ENCODE measurements at places on chromosomes 5 and 9.

DNA sequence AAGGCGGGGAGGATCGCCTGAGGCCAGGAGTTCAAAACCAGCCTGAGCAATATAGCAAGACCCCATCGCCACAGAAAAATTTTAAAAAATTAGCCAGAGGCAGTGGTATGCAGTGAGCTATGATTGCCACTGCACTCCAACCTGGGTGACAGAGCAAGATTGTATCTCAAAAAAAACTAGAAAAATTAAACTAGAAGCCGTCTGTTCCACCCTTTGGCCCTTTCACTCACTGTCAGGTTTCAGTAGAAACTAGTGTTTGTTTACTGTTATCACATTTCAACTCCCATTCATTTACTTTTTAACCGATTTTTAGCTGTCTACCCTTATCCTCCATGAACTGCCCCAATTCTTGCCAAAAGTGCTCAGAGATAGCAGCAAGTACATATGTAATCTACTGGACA, 8.3 kb downstream of the UGCG start:
- no peak for DNase-seq

- DNase-seq: no peak
Observed at GRCh38 chr9:31415164-31415563, 969.3 kb upstream of the ACO1 start.

GRCh38 chr5:43041669-43042175, 1.6 kb upstream of the ANXA2R start:
- no peak for DNase-seq

- DNase-seq: no peak
Observed at GRCh38 chr9:73219985-73220626, 68.4 kb downstream of the ANXA1 start.

DNA sequence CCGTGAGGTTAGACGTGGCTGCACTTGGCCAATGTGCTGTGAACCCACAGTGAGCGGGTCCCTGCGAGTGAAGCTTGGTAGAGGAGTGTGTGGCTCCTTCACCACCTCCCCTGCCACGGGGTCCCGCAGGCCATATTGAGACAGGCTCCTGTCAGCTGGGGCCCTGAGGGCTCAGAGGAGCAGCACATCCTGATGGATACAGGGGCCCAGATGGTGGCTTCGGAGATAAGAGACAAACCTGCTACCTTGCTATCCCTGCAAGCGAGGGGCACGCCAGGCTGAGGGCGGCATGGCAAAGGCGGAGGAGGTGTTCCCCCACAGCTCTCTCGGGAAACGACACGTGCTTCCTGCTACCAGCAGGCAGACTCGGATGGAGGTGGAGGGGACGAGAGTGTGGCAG, 33.1 kb downstream of the SLC6A3 start:
- DNase-seq: no peak

DNA sequence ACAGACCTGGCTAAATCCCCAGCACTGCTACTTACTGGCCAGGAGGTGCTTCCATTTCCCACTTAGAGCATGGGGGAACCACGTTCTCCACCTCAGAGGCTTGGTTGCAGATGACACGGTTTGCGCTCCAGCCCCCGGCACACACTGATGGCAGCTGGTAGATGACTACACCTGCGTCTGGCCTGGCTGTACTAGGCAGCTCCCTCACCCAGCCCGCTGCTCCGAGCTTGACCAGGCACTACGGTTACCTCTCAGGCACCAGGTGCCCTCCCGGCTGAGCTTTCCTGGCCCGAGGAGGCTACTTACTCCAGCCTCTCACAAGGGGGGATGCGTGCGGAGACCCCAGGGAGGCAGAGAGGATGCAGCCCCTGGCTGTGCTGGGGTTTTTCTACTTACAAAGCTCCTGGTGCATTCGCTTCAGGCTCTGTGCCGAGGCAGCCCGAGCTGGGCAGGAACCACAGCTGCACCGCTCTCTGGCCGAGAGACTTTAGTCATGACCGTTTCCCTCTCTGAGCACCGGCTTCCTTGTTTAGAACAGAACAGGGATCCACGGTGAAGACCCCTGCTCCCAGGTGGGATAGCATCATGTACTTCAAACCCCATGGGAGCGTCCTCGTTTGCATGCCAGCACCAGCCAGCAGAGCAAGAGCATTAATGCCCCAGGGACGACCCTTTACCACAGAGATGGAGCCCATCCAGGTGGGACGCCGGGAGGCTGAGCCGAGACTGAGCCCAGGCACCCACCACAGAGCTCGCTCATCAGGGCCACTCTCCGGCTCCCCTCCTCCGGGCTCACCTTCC, 7.6 kb upstream of the GBGT1 start:
- no peak for DNase-seq

DNA sequence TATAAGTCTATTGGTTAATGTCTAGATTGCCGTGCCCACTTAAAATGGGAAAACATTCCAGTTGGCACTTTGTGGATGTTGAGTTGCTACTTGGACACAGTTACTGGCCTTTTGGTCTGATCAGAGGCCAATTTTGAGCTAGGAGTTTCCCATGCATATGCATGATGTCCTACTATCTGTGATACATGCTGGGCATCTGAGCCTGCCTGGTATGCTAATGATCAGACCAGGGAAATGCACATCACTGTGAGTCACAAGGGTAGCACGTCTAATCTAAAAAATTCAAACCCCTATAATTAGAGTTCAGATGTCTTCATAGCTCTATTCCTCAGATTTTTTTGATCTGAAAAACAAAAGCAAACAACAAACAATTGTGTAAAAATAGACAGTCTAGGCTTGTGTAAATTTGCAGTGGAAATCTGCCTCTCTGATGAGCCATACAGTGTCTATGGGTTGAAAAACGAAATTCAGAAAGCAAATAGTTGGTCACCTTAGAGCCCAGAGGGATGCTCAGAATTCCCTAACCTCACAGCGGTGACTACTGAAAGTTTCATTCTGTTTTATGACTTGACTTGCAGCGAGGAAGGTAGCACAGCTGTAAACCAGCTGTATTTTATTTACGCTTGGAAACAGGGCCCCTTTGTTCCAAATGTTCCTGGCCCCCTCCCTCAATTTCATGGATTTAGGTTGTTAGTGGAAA, 37.3 kb downstream of the PALM2AKAP2 start:
- DNase-seq: no peak

- DNase-seq: no peak
Observed at GRCh38 chr9:121558473-121558872, 58.8 kb upstream of the GGTA1 start.

- DNase-seq: no peak
Observed at GRCh38 chr5:181134259-181134658, 3.3 kb upstream of the OR2V1 start.

GRCh38 chr9:77556396-77556795, 91.7 kb downstream of the GNA14 start:
- no peak for DNase-seq

DNA sequence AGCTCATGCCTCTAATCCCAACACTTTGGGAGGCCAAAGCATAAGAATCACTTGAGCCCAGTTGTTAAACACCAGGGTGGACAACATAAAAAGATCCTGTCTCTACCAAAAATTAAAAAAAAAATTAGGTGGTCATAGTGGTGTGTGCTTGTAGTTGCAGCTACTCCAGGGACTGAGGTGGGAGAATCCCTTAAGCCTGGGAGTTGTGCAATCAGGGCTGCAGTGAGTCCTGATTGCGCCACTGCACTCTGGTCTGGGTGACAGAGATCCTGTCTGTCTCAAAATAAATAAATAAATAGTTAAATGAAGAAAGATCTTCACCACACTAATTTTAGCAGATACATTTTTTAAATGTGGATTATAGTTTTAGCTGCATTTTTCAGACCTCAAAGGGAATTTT, 433.2 kb downstream of the MAT2B start:
- no peak for DNase-seq

DNA sequence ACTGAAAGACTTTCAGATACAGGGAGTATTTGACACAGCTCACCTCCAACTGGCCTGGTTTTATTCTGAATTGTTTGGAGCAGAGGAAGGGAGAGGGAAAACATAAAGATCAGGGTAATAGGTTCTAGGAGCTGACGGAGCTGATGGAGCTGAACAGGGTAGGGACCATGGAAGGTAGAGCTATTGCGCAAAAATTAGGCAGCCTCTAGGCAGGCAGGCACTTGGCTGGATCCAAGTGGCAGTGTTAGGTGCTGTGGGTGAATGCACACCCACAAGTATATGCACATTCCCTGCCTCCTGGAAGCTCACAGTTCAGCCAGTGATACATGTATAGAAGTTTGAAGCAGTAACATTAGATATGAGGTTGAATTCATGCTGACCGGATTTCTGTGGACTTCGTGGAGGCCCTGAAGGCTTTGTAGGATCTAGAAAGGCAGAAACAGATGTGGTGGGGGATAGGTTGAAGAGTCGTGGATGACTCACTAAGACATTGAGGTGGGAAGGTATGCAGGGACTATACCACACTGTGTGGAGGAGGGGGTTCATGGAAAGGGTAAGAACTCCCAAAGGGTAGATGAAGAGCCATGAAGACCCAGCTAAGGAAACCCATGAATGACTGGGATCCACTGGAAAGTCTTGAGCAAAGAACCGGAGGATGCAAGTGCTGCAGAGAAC, 50.8 kb downstream of the WWC1 start:
- no peak for DNase-seq

DNA sequence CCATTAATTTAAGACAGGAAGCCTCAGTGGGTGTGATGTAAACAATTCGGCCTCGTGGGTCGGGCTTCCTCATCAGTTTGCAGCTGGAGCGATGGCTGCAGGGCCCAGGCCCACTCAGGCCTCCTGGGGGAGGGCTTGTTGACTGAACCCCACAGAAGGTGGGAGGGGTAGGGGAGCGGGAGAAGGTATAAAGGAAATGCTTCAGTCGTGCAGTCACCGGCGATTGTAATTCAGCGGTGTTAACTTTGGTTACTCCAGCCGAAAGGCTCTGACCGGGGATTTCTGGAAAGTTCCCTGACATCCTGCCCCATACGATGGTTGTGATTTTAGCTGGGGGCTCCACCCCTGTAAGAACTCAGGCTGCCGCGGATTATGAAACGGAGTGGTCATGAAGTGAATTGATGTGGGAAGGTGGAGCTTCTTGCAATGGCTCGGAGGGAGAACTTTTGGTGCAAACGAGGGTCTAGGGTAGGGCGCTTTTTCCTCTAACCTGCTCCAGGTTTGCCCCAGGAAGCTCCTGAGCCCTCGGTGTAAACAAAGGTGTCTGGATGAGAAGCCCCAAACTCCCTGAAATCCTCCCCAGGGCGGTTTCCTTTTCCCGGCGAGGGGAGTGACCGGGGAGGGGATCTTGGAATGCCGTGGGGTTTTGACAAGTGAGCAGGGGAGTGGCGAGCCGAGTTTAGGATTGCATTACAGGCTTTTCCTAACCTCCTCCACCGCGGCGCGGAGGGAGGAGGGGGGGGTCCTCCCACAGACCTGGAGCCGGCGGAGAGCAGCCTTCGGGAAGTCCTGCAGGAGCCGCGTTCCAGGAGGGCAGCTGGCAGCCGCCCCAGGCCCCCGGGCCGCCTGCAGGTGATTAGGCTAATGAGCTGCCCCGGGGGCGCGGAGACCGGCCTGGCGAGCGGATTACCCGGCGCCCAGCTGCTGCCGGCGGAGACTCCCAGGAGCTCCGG, 215.5 kb downstream of the PDZD2 start:
- no peak for DNase-seq

DNA sequence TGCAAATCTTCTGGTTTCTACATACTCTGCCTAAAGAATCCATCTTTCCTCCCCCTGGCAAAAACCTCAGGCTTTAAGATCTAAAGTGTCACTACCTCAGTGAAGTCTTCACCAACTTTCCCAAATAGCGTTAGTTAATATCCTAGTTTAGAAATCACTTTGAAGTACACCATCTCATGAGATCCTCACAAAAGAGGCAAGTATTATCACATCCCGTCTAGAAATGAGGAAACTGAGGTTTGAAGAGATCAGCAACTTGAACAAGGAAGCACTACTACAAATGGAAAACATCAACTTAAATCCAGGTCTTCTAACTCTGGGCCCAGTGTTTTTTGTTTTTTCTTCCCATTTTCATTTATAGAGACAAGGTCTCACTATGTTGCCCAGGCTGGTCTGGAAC, 4.6 kb downstream of the AP3B1 start:
- no peak for DNase-seq

- DNase-seq: no peak
Observed at GRCh38 chr5:174617285-174617684, 107.1 kb upstream of the MSX2 start.

GRCh38 chr5:143177263-143177983, 226.1 kb downstream of the NR3C1 start:
- DNase-seq: no peak

GRCh38 chr5:11904265-11904906, at the start of gene CTNND2:
TSS of gene CTNND2 (minus strand) at chr5:11904446. CDS start at chr5:11903853, 593 bp downstream.
- DNase-seq: no peak

GRCh38 chr5:38848637-38849036, 2.8 kb downstream of the OSMR start:
- DNase-seq: no peak

GRCh38 chr5:41094871-41095270, 23.7 kb upstream of the MROH2B start:
- no peak for DNase-seq

GRCh38 chr9:103407260-103407659, 412.1 kb downstream of the CYLC2 start:
- no peak for DNase-seq

GRCh38 chr5:68932830-68933434, 160.9 kb upstream of the SLC30A5 start:
- DNase-seq: no peak

DNA sequence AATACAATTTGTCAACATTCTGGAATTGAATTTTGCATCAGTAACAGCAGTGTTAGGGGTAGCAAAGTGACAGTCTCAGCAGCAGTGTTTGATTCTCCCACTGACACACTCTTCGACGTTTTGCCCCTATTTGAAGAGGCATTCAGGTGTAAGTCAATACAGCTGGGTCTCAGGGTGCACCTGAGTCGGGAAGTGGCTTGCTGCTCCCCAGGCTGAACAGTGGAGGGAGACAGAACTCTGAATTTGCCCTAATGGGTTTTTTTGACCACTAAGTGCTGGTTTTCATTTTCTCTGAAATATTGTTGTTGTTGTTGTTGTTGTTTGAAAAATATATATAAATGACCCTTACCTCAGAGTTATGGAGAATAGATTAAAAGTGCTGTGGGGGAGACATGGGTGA, 223.2 kb downstream of the TLR4 start:
- DNase-seq: no peak

GRCh38 chr5:58944221-58944620, 361.3 kb downstream of the RAB3C start:
- no peak for DNase-seq

- DNase-seq: no peak
Observed at GRCh38 chr5:100634937-100635534, 99.9 kb downstream of the FAM174A start.

- no peak for DNase-seq
Observed at GRCh38 chr5:9474219-9475002, 71.5 kb downstream of the SEMA5A start.

- no peak for DNase-seq
Observed at GRCh38 chr5:156971848-156972525, 9.0 kb upstream of the TIMD4 start.

Measured in activated gamma-delta T cell treated with anti-CD3 and anti-CD28 coated beads, Interleukin-2, amount 50 U/mL, for 16 hours (primary cell).